ENCODE measurements at places on chromosomes 3 and 15.

- no peak for DNase-seq
These were observed 59.6 kb downstream of the ABTB1 start for GRCh38 chr3:127732303-127732702.

GRCh38 chr3:71211083-71211482 lies 372.4 kb downstream of the FOXP1 start:
- DNase-seq: no peak

GRCh38 chr15:71592203-71592602 lies 218.2 kb upstream of the NR2E3 start:
- DNase-seq: no peak

DNA sequence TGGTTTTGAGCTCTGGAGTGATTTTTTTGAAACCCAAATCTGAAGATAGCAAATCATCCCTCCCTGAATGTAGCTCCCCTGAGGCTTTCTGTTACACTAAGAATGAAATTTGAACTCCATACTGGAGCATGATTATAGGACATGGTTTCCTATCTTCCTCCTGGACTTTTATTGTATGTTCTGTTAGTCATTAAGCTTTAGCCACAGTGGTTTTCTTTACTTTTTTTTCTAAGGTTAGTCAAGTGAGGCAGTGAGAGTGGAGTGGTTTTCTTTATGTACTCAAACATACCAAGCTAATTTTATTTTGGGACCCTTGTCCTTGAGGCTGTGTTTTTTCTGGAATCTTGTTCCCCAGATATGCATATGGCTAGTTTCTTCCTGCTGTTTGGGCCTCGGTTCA lies 55.2 kb upstream of the FRMD4B start:
- no peak for DNase-seq

DNA sequence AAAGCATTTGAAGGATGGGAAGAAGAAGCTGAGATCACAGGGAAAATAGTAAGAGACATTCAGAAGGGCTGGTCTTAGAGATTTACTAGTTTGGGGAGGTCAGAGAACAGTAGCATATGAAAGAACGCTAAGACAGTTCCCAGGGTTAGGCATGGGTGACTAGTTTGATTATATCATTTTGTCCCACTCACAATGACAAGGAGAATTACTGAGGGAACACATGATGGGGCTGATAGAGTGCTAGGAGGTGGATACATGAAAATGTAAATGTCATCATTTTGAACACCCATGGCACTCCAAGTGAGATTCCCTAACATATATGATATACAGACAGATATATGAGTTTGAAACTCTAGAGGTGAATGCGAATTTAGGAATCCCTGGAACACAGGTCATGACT lies 9.3 kb upstream of the TARS3 start:
- DNase-seq: no peak

- DNase-seq: no peak
These were observed 3.3 kb downstream of the RAB8B start for GRCh38 chr15:63192619-63193206.

GRCh38 chr3:171099911-171100310 lies 73.4 kb upstream of the SLC2A2 start:
- no peak for DNase-seq

DNA sequence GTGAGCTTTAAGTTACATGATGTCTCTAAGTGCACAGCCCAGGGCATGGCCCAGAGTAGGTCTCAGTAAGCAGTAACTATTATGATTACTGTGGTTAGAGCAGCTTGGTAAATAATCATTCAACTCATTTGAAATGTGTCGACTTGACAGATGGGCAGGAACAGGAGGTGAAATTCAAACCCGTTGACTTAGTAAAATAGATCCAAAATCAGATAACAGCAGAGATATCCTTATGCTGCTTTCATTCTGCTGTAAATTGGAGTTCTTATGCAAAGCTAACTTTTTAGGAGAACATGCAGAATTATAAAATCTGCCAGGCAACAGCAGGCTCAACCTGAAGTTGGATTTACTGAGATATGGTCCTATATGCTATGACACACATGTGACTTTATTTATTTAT lies 118.7 kb upstream of the KLHL25 start:
- no peak for DNase-seq

GRCh38 chr3:30779686-30780287 lies 114.7 kb downstream of the GADL1 start:
- no peak for DNase-seq

- no peak for DNase-seq
These were observed 108.0 kb downstream of the BBX start for GRCh38 chr3:107630779-107631178.

- DNase-seq: no peak
These were observed 67.0 kb upstream of the FBN1 start for GRCh38 chr15:48712546-48712945.

- DNase-seq: no peak
These were observed 32.1 kb downstream of the KIF9 start for GRCh38 chr3:47250309-47251060.

DNA sequence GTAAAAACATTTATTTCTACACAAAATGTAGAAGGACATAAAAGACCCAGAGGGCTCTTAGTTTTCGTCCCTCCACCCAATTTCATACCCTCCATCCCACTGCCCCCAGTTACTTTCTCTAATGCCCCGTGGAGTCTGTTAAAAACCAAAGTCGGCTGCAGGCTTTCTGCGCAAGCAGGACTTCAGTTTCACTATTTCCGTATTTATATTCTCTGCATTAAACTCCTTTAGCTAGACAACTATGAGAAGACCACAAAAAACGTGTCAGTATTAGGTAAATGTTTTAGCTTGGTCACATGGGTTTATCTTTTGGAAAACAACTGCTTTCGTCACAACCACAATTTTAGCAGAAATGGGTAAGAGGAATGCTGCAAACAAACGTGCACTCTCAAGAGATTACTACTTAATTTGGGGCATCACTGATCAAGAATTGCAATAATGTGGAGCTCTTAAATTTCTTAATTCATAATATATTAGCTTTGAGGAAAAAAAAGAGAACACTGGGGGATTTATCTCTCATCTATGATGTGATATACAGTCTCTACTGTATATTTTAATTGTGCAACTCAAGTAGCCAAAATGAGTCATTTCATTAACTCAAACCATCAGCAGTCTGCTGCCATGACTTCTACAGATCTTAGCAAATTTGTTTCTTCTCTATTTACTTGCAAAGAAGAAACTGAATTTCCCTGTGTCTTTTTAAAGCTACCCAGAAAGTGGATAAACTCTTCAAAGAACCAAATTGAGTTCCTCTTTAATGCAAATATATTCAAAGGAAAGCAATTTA lies 740 bp upstream of the NSMCE3 start:
- DNase-seq: no peak

GRCh38 chr15:99507016-99507503 lies 58.7 kb upstream of the MEF2A start:
- no peak for DNase-seq

GRCh38 chr15:64131547-64131946 lies 20.0 kb upstream of the SNX22 start:
- DNase-seq: no peak

- no peak for DNase-seq
These were observed 1517.1 kb downstream of the SI start for GRCh38 chr3:163561151-163561550.

DNA sequence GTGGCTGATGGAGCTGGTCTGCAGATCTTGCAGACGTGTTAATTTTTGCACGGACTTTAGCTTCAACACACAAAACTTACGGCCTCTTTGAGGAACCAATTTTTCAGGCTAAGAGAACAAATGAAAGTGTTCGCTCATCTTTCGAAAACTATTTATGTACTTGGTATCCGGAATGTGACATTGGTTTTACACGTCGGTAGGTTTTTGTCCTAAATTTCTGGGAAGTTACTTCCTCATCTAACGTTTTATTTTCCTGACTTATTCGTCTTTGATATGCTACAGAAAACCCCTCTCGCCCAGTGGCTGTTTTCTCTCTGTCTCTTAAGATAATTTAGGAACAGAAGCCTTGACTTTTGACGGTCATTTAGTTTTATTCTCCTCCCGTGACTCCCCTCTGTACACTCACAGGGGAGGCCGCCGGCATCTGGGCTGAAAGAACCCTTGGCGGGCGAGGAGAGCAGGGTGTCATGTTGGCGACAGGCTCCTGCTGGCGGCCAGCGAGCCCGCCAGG lies 834 bp upstream of the GREM1 start:
- no peak for DNase-seq

- no peak for DNase-seq
These were observed 68.6 kb downstream of the ITGA11 start for GRCh38 chr15:68363353-68363752.

- DNase-seq: no peak
These were observed 114.7 kb upstream of the LINGO1 start for GRCh38 chr15:77747175-77748077.

DNA sequence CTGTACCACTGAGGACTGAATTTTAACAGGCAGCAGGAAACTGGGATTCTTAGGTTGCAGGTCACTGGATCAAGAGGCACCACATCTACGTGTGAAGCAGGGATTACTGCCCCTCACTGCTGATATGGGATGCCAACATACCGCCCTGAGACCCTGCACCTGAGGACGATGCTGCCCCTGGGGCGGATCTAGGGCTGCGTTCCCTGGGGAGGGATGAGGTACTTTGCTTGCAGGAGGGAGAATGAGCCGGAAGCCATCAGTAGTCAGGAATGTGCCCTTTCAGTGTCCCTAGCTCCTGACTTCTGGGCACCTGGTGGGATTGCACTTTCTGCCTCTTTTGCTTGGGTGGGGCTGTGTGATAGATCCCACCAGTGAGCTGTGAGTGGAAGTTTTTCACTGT lies 122.8 kb downstream of the RPLP1 start:
- DNase-seq: no peak

DNA sequence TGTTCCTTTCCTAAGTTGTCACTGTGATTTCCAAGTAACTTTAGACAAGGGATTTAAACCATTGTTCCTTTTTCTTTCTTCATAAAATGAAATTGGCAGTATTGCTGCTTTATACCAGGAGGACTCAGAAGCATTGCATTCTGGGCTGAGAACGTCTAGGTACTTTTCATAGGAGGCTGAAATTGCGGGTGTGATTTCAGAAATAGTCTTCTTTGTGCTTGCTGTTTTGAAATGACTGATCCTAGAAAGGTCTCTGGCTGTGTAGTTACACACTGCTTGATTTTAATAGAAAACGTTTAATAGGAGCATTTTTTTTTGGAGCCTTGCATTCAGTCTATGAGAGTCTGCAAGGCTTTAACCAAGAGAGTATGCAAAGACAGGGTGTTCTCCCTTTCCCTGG lies 56.3 kb downstream of the PPM1L start:
- DNase-seq: no peak

- DNase-seq: no peak
These were observed 3.1 kb downstream of the SPRED1 start for GRCh38 chr15:38255690-38256089.
